ENCODE measurements at places on chromosomes 11 and 22.

GRCh38 chr11:131583938-131584337 is 213.5 kb downstream of the NTM start:
- DNase-seq: no peak

DNA sequence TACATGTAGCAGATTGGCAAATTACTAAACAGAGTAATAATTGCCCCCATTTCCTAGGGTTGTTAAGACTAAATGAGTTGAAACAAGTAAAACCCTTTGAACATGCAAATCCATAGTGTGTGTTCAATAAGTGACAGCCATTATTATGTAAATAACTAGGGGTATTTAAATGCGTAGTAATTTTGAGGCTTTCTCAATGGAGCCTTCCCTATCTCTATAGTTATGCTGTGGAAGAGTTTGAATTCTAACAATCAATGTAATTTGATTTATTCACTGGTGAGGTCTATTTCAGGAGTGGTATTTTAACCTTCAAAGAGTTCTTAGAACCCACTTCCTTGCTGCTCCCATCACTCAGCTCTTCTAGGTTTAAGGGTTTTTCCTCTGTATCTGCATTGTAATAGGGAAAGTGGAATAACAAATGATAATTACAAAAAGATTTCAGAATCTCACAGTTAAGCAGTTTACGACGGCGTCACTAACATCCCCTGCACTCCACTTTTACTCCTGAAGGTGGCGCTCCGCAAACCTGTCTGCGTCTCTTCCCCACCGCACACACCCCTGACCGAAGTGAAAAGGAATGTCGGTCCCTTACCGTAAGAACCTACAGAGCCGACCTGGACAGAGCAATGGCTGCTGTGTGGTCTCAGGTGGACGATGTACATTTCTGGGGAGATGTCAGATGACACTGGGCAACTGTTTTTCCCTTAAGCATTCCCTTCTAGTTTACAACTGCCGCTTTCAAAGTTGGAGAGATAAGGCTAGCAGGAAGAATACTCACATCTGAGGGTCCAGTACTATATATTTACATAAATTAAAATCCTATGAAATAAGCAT is 80.8 kb downstream of the ZC3H12C start:
- peak; percentile 40 for DNase-seq

DNA sequence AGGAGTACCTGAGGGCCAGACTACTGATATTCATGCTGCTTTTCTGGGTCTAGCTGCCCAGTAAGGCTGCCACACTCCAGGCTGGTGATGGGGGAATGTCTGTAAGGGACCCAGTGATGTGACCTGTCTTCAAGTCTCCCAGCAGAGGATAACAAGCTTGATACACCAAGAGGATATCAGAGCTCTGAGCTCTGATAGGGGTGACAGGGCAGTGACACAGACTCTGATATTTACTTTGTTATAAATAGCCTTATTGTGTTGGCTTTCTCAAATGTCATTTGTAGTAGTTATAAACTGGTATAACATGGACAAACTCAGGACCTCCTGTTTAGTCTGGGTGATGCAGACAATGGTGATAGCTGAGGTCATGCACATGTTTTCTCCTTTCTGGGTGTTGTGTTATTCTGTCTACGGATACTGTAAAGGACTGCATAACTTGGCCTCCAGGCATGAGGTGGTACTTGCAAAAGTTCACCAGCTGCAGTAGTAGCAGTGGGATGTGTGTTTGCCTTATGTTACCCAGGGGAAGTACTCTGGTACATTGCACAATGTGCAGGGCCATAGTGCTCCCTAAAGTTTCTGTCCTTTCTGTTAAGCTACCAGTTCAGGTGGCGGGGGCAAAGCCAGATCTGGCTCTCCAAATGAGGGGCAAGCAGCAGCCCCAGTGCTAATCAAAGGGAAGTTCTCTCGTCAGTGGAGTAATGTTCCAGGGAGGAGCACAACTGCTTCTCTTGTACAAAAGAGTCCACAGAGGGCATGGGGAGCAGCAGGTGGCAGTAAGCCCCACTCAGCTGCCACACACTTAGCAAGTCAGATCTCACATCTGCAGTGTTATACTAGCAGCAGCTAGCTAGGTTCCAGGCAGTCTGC is 812.2 kb downstream of the JRKL start:
- no peak for DNase-seq

DNA sequence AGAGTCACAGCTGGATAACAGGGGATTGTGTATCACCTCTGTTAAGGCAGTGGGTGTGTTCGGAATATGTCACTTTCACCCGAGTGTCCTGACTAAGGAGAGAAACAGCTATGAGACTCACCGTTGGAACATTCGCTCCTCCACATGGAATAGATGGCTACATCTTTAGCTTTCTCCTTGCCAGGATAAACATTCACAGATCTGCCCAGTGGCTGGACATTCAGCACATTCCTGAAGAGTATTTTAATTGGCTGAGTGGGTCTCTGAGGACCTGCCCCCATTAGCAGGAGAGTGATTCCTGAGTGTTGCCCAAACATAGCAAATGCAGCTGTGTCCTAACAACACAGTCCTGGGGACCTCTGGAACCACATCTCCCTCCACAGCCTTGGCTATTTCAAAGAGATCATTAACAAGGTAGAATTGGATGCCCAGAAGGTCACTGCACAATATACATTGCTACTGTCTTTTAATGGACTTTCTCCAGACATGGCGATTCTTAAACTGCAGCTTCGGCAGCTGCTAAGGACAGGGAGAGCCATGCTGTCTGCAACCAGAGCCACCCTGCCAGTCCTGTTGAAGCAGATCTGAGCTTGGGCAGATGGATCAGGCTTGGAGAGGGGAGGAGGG is 435.0 kb upstream of the CADM1 start:
- no peak for DNase-seq

DNA sequence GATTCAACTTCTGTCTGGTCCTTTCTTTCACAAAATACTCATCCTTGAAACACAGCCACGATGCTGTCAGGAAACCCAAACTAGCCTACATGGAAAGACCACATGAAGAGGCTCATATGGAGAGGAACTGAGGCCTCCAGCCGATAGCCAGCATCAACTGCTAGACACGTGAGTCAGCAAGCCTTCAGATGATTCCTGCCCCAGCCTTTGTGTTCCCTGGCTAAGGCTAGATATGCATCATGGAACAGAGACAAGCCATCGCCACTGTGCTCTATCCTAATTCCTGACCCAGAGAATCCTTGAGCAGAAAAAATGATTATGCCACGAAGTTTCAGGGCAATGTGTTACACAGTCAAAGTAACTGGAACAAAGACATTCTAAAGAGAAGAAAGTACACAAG is 75.5 kb downstream of the ENTHD1 start:
- DNase-seq: no peak

GRCh38 chr22:40176921-40177737 is 596 bp upstream of the TNRC6B start:
- no peak for DNase-seq

GRCh38 chr22:42444077-42444904 is 12.1 kb upstream of the NFAM1 start:
- DNase-seq: peak; percentile 66

GRCh38 chr22:22871536-22872278 is 15.9 kb upstream of the IGLL5 start:
- no peak for DNase-seq

- no peak for DNase-seq
These were observed 21.1 kb downstream of the MIF start for GRCh38 chr22:23915290-23915689.

GRCh38 chr22:38638216-38638615 is 18.0 kb downstream of the FAM227A start:
- no peak for DNase-seq

DNA sequence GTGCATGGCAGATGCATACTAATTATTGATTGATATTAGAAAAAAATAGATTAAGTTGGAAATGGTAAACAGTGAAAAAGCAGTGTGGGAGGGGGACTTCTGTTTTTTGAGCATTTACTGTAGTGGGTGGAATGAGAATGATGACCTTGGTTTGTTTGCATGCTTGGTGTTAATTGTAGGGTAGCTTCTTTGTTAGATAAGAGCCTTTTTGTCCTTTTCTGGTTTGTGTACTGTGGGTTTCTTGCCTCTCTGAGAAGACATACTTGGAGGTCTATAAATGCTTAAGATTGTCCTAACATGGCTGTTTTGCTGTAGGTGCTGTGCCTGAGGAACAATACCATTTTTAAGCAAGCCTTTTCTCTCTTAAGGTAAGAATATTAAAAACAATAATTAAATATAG is 17.0 kb downstream of the MRPL48 start:
- no peak for DNase-seq

- DNase-seq: no peak
These were observed 96.0 kb downstream of the MN1 start for GRCh38 chr22:27705408-27706080.

DNA sequence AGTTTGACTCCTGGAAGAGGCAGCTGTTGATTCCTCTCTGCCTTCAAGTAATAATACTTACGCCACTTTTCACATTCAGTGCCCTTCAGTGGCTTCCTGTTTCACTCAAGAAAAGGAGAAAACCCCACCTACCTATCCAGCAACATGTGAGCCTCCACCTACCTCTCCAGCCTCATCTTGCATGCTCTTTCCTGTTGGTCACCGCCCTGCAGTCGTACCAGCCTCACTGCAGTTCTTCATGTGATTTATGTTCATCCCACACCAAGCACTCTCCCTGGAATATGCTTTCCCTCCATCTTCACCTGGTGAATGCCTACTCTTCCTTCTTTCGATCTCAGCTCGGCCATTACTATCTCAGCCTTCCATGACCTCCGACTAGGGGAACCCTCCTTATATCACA is 21.8 kb upstream of the YWHAH start:
- DNase-seq: no peak

DNA sequence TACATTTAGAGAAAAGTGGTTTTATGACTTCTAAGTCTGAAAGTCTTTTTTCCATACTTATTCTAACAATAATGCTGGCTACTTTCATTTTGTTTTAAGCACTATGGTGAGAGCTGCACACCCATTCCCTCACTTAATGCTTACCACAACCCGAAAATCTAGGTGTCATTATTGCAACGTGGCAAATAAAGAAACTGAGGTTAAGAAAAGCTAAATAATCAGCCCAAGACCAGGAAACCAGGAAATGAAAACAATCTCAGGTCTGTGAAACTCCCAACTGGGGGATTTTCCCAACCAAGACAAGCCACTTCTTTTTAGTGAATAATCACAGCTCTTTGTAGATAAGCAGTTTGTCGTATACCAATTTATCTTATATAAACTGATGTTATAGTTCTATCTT is 126.3 kb downstream of the SLC1A2 start:
- no peak for DNase-seq

DNA sequence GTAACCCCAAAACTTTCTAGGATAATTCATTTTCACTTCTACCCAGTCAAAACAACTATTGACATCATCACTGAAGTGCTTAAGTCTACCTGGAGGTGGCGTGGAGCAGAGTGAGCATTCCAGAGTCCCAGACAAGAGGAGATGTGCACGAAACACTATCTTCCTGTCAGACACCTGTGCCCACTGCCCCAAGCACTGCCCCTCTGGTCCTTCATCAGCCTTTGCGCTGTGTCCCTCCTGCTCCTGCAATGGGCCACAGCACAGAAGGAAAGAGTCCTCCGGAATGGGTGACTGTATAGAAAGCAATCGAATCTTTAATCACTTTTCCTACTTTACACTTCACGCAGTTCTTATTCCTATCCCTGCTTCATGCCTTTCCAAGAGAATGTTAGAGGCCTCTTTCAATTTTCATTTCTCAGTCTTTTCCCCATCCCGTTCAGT is 512 bp upstream of the GRIA4 start:
- DNase-seq: no peak

DNA sequence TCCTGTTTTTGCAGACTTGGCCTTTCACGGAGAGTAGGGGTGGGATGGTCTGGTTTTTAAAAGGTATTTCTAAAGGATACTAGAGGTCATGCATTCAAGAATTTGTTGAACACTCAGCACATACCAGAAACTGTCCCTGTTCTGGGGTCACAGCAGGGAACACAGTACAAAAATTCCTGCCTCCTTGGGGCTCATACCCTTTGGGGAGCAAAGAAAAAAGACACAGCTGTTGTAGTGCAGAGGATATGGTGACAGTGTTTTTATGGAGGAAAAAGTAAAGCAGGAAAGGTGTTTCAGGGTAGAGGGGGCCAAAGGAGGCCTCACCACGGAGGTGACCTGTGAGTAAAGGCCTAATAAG is 8.4 kb downstream of the SLC3A2 start:
- no peak for DNase-seq

- no peak for DNase-seq
These were observed 250.6 kb upstream of the PLET1 start for GRCh38 chr11:112511271-112511670.

GRCh38 chr11:5303626-5304025 is 1.9 kb upstream of the OR51B4 start:
- no peak for DNase-seq

GRCh38 chr11:17421781-17422180 is 33.3 kb upstream of the KCNJ11 start:
- no peak for DNase-seq

GRCh38 chr11:94142308-94143281 is 14.0 kb downstream of the PANX1 start:
- DNase-seq: no peak

GRCh38 chr11:1830322-1831223 is 4.2 kb upstream of the SYT8 start:
- no peak for DNase-seq

DNA sequence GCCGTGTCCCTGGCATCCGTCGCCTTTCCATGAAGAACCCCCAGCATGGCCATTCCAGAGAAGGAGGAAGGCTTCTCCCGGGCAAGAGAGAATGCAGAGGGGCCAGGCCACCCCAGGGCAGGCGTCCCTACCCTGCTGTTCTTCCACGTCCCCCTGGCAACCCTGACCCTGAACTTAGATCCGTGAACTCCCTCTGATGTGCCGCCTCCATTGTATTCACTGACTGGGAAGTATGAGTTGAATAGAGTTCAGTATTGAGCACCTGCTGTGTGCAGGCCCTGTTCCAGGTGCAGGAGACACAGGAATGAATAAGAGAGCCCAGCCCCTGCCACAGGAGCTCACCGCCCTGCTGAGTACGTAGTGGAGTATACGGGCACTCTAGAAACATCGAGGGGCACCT is 29.1 kb upstream of the RELT start:
- no peak for DNase-seq

DNA sequence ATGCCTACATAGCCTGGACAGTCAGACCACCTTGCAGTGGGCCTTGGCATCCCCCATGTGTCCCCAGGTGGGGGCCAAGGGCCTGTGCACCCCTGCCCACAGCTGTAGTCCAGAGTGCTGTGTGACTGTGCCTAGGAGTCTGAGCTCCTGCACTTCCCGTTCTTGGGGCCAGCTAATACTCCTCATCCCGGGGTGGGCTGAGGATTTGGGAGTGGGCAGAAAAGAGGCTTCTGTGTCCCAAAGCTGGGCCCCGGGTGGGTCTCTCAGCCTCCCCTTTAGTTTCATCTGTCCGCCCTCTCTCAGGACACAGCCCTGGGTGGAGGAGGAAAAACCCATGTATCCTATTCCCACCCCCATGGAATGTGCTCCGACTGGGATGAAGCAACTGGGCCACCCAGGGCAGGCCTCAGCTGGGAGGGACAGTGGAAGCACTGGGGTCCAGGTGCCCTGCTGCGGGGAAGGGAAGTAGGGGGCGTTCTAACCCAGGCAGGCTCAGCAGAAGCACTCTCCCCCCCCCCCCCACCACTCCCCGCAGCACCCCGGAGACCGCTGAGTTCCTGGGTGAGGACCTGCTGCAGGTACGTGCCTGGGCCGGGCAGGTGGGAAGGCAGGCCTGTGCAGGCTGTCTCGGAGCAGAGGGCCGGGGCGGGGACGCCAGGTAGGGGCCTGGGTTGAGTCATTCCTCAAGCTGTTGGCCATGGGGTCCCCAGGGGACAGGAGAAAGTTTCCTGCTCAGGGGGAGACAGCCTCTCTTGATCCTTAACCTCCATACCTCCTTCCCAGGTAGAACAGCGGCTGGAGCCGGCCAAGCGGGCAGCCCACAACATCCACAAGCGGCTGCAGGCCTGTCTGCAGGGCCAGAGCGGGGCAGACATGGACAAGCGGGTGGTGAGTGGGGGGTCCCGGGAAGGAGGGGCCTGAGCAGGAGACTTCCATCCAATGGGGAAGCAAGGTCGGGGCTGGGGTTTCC is 1.4 kb downstream of the SH3BP1 start:
- no peak for DNase-seq

All from HFF-Myc (cell line).